ENCODE measurements at places on chromosomes 12 and 14.

DNA sequence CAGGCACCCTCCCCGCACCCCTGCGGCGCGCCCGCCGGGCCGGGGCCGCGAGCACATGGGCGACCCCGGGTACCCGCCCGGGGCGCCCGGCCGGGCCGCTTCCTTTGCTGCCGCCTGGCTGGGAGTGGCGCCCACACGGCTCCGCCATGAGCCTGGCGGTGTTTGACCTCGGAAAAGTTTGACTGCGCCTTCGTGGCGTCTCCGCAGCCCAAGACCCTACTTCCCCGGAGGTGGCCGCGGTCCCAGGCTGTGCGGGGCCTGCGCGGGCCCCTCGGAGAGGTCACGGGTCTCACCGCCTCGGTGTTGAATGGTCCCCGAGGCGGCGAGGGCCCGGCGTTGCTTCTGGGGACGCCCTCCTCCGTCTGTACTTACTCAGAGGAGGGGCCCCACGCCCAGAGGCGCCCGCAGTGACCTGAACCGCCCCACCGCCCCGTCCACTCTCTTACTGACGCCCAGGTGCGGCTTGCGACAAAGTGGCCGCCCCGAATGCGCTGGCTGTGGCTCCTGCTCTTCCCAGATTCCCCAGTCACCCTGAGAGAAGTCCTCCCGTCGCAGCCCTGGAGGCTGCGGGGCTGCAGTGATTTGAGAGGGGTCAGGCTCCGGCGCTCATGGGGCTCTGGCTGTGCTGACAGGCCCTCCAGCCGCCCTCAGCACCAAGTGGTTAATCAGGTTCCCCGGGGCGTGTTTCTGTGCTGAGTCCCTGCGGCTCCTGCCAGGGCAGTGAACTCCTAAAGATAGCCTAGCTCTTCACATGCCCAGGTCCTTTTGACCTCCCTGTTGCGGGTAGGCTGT is 5.8 kb downstream of the KMT5A start:
- DNase-seq: peak; percentile 56

DNA sequence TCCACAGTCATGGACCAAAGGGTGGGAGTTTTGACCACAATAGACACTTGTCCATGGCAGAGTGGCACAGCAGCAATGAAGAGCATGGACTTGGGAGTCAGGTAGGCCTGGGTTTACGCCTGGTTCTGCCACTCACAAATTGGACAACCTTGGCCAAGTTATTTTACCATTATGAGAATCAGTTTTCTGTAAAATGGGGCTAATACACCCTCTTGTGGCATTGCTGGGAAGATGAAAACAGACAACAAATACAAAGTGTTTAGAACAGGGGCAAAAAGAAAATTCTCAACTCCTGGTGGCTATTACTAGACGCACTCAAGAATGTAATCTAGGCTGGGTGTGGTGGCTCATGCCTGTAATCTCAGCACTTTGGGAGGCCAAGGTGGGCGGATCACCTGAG is 2.6 kb downstream of the C12orf43 start:
- no peak for DNase-seq

GRCh38 chr14:51884086-51884927 is 23.9 kb downstream of the GNG2 start:
- DNase-seq: no peak

- no peak for DNase-seq
Observed at GRCh38 chr12:58465418-58465817, 454.9 kb downstream of the LRIG3 start.

DNA sequence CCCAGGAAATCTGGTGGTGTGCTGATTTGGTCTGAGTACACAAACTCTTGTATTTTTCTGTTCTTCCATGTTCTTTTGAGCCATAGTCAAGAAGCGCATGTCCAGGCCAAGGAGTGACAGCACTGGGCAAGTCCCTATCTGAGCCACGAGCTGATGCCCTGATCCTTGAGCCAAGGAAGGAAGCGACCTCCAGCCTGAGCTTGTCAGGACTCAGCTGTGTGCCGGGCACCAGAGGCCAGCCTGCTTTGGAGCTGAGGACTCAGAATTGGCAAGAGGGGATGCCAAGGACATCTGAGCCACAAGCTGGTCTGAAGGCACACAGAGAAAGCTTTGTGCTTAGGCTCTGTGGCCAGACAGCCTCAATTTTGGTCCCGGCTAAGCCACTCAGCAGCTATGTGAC is 52.6 kb downstream of the GALNT16 start:
- no peak for DNase-seq

GRCh38 chr12:28173440-28173839 is 16.8 kb upstream of the CCDC91 start:
- no peak for DNase-seq

DNA sequence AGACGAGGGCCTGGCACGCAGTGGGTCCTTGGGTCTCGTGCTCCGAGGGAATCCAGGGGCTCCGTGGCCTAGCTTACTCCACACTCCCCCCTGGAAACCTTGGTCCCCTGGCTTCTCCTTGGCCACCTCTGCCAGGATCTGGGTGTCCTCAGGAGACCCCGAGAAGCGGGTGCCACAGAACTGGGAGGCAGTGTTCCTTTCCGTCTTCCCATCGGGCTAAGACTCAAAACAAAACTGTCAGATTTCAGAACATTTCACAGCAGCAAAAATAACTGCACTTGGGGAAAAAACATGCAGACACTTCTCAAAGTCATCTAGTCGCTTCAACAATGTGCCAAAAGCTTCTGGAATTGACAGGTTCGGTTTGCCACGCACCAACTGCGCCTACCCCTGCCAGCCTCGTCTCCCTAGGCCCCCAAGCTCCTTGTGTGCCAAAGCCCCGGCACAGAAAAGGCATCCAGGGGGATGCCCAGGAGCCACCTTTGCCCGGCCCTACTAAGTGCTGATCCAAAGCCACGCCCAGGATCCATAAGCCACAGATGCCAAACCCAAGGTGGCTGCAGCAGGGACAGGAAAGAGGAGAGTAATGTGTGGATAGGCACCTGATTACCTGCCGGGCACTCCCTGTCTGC is 58.4 kb upstream of the DIO3 start:
- DNase-seq: peak; percentile 4

GRCh38 chr12:104687823-104688573 is 231.2 kb downstream of the CHST11 start:
- peak; percentile 33 for DNase-seq

DNA sequence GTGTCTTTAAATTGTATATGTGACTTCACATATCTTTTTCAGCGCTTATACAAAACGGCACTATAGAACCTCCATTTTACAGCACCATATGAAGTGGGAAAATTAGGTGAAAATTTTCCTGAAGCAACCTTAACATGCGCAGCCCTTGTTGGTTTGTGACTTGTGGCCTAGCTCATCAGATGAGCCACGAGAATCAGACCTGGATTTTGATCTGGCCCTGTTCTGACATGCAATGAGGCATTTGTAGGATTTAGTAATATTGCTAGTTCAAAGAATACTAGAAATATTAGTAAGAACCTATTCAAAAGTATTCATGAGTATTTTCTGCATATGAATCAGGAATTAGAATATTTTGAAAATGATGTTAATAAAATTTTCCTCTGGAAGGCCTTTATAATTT is 2.9 kb downstream of the CDKN1B start:
- DNase-seq: no peak
